T-helper 2 cell (primary cell): ENCODE measurements at places on chromosomes 7 and 10.

- no peak for DNase-seq
Observed at GRCh38 chr10:6215683-6216484, 13.2 kb downstream of the PFKFB3 start.

DNA sequence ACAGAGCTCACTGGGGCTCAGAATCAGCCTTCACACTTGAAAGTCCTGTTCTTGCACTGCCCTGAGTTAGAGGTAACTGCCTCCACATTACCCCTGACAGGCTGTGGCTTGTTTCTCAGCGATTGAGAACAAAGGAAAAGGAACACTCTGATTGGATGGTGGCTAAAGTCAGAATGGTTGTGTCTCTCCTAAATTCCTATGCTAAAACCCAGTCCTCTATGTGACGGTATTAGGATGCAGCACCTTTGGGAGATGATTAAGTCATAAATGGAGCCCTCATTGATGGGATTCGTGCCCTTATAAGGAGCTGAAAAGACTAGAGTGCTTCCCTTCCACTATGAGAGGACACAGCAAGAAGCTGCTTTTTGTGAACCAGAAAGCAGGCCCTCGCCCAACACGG, 38.9 kb upstream of the DGKI start:
- no peak for DNase-seq

GRCh38 chr10:84762754-84763394, 434.5 kb downstream of the CCSER2 start:
- no peak for DNase-seq

DNA sequence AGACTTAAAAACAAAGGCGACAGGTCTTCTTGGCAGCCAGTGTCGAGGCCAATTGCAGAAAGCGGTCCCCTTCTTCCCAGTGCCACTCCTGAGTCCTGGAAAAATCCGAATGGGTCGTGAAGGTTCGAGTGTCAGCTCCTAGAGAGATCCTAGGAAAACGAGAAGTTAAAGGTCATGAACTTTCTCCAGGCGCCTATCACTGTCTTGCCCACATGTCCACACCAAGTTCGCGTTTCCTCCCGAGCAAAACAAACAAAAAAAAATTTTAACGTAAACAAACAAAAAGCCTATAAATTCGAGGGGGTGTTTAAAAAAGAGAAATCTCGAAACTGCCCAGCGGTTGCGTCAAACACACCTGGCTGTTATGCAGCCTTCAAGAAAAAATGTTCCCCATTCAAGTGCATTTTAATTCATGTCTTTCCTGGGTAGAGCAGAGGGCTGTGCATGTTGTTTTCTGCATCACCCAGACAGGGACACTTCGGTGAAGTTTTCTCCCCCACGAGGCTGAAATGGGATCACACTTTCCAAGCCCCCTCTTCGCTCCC, 1.5 kb downstream of the ARHGAP21 start:
- no peak for DNase-seq

- DNase-seq, result no peak
Observed at GRCh38 chr7:114662002-114662677, 247.5 kb downstream of the FOXP2 start.

GRCh38 chr7:23955145-23955544, 245.1 kb downstream of the STK31 start:
- DNase-seq, result no peak

GRCh38 chr10:3241274-3241921, 68.8 kb upstream of the PITRM1 start:
- no peak for DNase-seq

DNA sequence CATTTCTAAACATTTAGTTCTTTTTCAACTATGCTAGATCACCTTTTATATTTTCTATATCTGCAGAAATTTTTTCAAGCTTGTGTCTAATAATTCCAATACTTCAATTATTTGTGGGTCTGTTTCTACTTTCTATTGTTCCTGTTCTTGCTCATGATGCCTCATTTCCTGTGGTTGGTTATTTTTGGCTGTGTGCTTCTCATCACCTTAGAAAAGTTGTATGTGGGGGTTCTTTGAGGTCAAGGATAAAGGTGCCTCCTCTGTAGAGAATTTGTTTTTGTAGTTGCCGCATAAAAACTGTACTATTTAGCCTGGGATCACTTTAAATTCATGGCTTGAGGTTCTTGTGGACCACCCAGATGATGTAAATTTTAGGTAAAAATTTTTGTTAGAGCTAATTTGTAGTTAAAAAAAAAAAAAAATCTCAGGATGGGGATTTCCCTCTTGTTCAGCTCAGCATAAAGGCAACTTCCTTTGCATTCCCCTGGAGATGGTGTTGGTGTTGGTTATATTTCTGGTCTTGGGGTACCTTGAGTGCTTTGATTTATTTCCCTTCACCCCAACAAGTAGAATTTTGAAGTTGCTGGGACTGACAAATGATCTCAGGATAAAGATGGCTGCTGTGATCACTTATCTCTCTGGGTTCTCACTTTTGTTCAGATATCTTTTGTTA, 27.0 kb upstream of the JAZF1 start:
- no peak for DNase-seq

DNA sequence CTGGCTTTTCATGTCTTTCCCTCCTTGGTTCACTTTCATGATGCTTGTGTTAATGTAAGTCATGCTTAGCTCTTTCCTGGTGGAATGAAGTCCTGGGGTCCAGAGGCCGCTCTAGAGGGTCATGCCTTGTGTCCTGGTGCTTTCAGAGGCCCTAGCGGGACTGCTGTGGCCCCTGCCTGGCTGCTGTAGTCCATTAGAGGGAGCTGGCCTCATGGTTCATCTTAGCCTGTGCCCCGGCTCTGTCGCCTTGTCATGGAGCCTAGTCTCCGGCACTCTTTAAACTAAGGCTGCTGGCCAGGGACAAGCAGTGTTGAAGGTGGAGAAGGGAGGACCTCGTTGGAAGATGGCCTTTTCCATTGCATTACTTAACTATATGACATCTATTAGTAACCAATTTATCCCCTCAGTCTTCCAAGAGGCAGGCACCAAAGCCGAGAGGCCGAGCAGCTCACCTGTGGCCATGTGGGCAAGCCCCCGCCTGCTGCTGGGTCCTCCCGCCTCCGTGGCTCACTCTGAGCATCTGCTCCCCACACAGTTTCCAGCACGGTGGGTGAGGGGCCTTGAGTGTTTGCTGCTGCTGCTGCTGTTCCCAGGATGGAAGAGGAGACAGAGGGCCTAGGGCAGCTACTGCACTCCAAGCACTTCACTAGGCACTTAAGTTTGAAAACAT, 5.0 kb upstream of the NDUFB2 start:
- no peak for DNase-seq

DNA sequence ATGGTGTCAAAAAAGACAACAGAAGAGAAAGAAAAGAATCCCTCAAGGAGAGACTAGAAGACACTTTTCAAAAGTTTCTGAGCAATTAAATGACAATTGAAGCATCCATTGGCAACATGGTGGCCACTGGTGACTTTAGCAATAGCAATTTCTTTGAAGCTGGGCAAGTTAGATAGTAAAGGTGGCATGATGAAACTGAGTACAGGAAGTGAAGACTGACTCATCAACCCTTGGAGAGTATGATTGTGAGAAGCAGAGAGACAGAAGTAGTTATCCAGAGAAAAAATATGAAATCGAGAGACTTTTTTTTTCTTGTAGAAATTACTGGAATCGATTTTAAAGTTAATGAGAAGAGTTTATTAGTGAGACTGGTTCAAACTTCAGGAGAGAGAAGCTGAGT, 52.5 kb downstream of the DGKB start:
- DNase-seq, result no peak

GRCh38 chr7:80719261-80719660, 80.8 kb downstream of the CD36 start:
- no peak for DNase-seq

DNA sequence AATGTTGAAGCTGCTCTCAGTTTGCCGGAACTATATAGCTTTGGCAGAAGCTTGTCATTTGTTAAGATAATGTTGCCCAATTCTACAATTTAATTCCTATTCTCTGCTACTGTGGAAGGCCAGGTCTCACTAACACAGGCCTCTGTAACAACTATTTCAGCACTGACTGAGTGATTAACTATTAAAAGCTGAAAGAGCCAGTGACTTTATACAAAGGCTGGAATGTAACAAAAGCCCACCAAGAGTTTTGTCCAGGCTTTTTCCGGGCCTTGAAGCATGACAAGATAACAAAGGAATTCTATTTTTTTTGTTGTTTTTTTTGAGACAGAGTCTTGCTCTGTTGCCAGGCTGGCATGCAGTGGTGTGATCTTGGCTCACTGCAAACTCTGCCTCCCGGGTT, 795.6 kb downstream of the PHTF2 start:
- DNase-seq, result no peak

- DNase-seq, result no peak
Observed at GRCh38 chr7:100668069-100668449, 5.5 kb upstream of the GNB2 start.

- DNase-seq, result no peak
Observed at GRCh38 chr7:108094346-108094745, 35.8 kb downstream of the LAMB4 start.

- DNase-seq, result no peak
Observed at GRCh38 chr10:124768791-124769190, 22.9 kb downstream of the EEF1AKMT2 start.

- no peak for DNase-seq
Observed at GRCh38 chr10:124092860-124093773, at the start of gene CHST15. Gene CHST15, minus strand, starts transcription at chr10:124093598. Its CDS starts 47,386 bp downstream, at chr10:124046212.

DNA sequence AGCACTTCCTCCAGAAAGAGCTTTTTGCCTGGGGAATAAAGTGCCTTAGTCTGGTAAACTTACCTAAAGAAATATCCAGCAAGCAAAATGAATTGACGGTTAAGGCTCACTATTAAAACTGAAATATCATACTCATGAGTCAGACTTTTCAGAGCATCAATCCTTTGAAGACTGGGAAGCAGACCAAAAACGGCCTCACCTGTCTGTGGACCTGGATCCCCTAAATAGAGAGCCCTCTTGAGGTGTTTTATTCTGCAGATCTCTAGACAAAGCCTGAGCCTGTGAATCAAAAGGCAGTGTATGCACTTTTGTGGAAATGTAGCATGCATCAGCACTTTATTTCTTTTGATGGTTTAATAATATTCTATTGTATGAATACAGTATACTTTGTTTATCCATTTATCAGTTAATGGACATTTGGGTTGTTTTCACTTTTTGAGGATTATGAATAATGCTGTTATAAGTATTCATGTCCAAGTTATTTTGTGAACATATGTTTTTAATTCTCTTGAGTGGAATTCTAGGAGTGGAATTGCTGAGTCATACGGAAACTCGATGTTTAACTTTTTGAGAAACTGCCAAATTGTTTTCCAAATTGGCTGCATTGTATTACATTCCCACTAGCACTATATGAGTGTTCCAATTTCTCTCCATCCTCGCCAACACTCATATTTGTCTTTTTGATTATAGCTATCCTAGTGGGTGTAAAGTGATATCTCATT, 449.0 kb upstream of the IGFBP3 start:
- no peak for DNase-seq

DNA sequence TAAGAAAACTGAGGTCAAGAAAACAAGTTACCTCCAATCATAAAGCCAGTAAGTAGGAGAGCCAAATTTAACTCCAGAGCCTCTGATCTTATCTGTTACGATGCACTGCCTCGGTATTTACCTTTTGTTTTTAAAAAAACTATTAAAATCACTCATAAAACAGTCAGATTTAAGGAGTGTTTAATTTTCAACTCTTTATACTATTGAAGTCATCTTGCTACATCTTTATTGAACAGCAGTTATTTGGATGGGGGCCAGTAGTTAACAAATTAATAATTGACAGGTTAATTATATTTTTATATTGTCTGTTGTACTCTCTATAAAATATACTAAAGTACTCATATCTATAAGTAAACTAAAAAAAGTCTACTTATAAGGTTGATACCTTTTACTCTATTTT, 24.6 kb downstream of the ADIRF start:
- no peak for DNase-seq

DNA sequence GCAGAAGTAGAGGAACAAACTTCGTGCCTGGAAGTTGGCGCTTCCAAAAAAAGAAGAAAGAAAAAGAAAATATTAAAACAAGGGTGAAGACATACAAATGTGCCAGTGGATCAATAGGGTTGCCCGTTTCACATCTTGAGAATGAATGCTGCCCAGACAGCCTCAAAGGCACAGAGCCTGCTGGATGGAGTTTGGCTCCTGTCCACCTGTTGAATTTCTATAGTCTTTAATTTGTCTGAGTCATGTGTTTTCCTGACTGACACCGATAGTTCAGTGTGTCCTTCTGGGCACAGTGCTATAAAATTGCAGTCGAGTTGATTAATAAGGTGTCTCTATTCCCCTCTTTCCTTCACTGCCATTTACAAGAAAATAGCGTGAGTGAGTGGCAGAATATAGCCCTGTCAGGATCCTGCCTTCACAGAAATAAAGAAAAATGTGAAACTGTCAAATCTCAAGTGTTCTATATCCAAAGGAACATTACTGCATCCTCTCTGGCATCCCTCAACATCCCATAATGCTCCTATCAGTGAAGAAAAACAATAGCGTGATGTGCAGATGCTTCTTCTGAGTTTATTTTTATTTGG, 471.3 kb upstream of the AUTS2 start:
- DNase-seq, result no peak

DNA sequence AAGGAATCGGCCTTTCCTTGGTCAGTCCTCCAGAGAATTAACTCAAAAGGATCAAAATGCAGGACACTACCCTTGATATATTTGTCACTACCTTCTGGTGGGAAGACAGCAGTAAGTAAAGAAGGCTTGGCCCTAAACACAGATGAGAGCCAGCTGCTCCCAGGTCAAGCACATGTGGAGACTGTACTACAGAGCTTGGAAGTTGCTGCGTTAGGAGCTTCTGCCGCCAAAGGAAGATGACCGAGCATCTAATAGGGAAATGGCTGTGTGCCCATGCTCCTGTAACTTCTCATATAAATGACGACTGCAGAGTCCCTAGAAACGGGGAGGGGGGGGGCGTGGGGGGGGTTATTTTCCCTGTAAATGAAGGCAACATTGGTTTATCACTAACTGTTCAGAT, 59.0 kb downstream of the PODXL start:
- no peak for DNase-seq

DNA sequence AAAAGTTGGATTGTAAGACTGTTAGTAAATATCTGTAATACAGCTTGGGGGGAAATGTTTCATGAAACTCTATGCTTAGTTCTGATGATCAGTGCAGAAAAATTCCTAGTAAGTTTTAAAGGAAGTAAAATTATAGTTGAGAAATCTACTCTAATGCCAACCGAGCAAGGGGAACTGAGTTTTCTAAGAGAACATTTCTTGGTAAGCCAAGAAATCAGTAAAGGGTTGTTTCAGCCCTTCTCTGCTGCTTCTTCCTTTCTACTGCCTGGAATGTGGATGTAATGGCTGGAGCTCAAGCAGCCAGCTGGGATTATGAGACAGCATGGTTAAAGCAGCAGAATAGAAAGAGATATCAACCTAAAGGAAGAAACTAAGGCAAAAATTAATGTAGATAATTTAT, 15.9 kb upstream of the AKR1B1 start:
- DNase-seq, result no peak

GRCh38 chr10:98589691-98590090, 143.0 kb upstream of the HPS1 start:
- DNase-seq, result no peak

- no peak for DNase-seq
Observed at GRCh38 chr7:34191162-34191561, 285.8 kb downstream of the BMPER start.

GRCh38 chr7:18541181-18541870, 45.8 kb downstream of the HDAC9 start:
- no peak for DNase-seq

- DNase-seq, result no peak
Observed at GRCh38 chr7:142567201-142568075, 181.8 kb upstream of the PRSS1 start.

GRCh38 chr10:90723416-90724068, 134.3 kb downstream of the HTR7 start:
- DNase-seq, result no peak
